ENCODE measurements at places on chromosomes 7 and 10.

DNA sequence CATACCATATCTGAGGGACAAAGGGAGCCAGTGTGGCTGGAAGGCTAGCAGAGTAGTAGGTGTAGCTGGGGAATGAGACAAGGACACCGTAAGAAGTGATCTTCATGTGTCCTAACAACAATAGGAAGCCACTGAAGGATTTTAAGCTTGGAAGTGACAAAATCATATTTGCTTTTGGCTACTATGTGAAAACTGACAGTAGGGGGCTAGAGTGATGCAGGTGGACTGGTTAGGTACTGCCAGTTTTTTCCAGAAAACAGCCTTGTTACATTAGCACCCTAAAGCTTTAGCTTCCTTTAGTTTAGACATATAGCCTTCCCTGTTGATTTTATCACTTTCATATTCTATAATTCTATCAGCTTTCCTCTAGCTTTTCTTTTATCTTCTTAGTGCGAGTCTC is 637.1 kb downstream of the ANKRD7 start:
- no peak for DNase-seq

- no peak for DNase-seq
Measured at GRCh38 chr7:30521532-30521931, 16.9 kb upstream of the GGCT start.

GRCh38 chr10:1685699-1686490 is 51.4 kb downstream of the ADARB2 start:
- no peak for DNase-seq

- no peak for DNase-seq
Measured at GRCh38 chr7:88357781-88358525, 51.3 kb upstream of the STEAP4 start.

DNA sequence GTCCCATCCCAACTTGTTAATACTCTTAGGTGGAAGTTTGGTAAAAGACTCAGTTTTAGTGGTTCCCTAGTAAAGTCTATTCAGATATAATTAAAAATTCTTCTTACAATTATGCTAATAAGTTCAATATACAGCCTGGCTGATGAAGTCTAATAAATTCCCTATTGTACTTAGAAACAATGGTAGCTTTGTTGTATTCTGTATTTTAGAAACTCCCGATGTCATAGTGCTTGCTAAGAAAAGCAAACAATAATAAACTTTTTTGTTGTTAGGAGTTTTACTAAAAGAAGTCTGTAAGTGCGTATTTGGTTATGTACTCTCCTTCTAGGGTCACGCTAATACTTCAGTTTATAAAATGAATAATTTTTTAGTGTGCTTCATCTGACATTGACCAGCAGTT is 206.8 kb downstream of the VTI1A start:
- no peak for DNase-seq

DNA sequence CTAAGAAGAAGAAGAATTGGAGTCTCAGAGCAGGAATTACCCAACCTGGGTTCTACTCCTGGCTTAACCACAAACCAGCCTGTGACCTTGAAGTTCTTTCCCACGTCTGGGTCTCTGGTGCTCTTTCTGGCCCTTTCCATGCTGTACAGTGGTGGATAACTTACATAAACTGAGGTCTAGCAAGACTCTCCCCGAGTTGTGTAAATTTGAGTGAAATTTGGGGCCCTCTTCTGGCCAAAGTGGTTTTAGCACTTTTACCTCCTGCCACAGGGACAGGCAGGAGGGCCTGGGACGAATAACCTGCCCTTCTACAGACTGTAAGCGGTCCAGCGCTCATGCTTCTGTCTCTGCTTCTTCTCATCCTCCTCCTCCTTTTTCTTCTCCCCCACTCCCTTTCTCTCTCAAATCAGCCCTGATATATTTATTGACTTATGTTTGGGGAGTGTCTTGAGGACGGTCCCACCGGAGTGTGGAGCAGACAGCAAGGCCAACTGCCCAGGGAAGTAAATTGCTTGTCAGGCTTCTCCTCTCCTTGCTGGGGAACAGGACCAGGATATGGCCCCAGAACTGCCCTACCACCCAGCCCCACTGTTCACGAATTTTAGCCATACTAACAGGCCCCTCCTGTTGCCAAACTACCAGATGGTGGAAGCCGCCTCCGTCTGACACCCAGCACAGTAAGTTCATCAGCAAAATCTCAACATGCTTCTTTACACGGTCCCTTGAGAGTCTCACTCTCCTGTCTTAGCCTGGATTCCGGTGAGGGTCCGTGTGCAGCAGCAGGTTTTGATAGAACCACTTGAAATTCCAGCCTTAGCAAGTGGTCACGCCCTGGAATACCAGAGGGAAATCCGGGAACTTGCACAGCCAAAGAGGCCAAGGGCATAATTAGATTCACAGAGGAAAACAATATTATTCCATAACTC is 4.0 kb upstream of the SH3PXD2A start:
- peak; percentile 20 for DNase-seq

DNA sequence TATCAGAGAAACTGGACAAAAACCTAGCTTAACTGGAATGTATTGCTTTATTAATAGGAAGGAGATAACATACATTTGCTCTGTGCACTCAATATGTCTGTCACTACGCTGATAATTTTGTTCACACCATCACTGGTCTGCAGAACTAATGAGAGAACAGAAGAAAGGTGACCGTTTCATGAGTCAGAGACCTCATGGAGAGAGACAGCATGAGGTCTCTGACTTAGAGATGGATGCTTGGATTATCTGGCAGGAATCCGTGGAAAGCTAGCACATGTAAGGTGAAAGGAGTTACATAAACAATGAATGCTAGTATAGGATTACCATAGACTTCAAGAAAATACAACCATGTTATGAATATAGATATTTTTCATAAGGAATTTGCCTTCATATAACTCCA is 947.3 kb downstream of the IPMK start:
- DNase-seq: no peak

DNA sequence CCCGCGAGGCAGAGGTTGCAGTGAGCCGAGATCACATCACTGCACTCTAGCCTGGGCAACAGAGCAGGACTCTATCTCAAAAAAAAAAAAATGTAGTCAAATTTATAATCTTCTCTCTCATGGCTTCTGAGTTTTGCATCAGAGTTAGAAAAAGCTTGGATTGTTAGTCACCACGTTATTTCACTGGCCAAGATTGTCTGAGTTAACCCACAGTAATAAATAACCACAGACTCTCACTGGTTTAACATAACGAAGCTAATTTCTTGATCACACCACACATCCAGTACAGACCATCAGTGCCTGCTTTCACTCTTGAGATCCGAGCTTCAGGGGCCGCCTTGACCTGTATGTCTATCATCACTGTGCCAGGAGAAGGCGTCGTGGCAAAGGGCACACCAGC is 116.8 kb upstream of the JCAD start:
- no peak for DNase-seq

- no peak for DNase-seq
Measured at GRCh38 chr7:47432671-47433563, 149.0 kb downstream of the TNS3 start.

- no peak for DNase-seq
Measured at GRCh38 chr7:101162551-101163278, 2.7 kb downstream of the VGF start.

DNA sequence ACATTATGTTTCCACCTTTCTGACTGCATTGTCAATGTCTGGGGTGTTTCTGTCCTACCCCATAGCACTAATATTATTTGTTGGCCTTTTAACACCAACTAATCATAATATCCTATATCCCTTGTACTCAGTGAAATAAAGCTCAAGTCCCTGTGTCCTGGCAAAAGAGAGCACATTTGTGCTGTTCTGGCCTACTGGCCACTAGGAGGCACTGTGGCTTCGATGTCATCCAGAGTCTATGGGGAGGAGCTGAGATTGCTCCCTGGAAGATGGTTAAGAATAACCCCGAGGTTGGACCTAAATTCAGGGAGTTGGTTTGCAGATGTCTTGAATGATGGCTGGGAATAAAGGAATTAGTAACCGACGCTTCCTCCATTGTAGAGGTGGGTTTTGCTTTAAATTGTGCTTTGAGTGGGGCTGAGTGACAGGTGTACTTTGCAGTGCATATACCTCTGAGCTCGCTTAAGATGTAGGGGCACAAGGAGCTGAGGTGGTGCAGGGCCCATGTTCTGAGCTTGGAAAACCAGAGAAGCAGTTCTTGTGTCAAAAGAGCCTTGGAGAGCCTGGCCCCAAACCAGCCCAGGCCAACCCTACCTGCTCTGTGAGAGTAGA is 191.2 kb upstream of the PRSS1 start:
- peak; percentile 9 for DNase-seq

DNA sequence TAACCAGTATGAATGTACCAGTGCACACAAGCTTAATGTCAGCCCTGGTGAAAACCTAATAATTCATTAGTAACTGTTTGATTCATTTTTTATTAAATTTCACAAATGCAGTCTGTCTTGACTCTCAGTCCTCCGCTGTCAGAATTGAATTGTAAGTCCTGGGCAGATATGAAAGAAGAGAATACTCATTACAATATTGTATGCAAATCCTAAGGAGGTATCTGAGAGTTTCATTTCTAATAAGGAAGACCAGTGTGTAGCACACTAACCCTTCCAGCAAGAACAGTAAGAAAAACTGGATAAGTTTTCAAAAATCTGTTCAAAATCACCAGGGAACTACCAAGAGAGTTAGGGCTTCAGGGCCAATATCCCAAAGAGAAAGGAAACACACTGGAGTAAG is 652.1 kb downstream of the SUGCT start:
- DNase-seq: no peak

DNA sequence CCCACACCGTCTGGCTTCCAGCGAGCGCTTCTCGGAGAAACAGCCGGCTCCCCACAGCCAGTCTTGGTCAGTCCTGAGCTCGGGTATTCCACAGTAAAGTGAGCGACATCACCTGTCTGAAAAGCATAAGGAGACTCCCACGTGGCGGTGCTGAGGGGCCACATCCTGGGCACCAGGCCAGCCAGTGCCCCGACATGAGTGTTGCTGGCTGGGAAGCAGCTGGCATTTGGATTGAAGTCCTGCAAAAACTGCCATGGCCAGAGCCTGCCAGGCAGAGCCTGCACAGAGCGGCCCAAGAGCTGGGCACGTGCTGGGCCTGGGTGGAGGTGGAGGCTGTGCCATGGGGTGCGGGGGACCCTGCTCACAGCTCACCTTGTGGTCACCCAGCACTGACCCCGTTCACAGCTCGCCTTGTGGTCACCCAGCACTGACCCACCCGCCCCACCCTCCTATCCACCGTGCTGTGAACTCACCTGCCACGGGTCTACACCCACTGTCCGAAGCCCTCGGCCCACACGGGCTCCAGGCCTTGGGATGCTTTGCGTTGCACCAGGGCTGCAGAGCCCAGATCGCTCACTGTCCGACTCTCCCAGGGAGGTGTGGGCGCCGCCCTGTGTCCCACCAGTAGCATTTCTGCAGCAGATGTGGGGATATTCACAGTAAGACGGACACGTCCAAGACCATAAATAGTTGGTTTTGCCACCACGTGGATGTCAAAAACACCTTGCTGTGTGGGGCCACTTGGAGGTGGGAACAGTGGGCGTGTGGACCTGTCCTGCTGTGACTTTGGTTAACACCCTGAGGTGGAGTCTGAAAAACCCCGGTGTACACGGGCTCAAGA is 48.8 kb downstream of the PITRM1 start:
- no peak for DNase-seq

DNA sequence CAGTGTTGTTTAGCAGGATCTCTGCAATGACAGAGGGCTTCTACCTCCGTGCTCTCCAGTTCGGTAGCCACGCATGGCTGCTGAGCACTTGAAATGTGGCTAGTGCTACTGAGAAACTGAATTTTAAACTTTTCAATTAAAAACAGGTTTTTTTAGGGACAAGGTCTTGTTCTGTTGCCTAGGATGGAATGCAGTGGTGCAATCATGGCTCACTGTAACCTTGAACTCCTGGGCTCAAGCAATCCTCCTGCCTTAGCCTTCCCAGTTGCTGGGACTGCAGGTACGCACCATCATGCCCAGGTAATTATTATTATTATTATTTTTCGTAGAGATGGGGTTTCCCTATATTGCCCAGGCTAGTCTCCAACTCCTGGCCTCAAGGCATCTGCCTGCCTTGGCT is 13.4 kb upstream of the SFRP5 start:
- no peak for DNase-seq

DNA sequence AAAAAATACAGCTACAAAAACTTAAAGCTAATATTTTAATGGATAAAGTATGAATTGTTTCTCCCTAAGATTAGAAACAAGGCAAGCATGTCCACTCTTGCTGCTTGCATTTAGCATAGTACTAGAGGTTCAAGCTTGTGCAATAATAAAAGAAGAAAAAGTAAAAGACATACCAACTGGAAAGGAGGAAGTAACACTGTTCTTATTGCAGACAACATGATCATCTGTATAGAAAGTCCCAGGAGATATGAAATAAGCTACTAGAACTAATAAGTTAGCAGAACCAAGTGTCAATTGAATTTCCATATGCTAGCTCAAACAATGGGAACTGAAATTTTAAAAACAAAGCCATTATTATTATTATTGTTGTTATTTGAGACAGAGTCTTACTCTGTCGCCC is 20.0 kb upstream of the RABGEF1 start:
- DNase-seq: no peak

DNA sequence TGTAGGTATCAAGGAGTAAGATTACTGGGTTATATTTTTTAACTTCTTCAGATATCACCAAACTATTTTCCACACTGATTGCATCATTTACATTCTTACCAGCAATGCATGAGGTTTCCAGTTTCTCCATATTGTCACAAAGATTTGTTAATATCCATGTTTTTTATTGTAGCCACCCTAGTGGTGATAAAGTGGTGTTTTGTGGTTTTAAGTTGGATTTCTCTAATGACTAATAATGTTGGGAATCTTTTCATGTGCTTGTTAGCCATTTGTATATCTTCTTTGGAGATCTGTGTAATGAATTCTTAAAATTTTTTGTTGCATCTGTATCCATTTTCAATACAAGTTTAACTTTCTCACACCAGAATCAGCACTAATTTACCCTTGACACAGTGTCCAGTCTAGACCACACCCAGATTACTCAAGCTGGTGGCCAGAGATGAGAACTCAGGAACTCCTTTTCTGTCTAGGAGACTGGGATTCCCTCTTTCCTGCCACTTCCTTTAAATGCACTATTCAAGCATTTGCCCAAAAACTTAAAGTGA is 67.0 kb upstream of the PLXDC2 start:
- no peak for DNase-seq

DNA sequence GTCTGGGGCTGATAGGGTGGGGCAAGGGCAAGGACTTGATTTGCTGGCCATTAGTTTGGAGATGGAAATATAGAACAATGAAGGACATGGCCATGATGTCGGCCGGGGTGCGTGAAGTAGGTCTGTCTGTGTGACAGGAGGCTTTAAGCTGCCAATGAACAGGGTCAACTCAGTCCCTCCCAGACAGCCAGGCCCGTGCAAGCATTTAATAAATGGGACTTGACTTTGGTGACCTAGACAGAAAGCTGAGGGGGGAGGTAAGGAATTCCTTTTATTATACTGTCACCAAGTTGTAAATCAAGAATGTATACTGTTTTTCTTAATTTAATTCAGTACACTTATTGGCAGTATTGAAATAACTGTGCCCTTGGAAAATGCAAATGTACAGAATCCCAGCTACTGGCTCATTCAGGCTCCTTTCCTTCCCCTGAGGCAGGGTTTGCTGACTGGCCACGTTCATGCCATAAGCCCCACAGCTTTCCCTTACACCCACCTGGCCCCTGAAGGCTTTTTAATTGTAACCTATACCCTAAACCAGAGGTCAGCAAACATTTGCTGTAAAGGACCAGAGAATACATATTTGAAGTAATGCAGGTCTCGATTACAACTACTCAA is 87.2 kb downstream of the WIPF3 start:
- DNase-seq: no peak

- no peak for DNase-seq
Measured at GRCh38 chr7:109094-109493, 83.3 kb upstream of the FAM20C start.
